Activated CD8-positive, alpha-beta T cell treated with anti-CD3 and anti-CD28 coated beads, Interleukin-2, amount 10 ng/mL, durations not matched to agents 7 days and 5 days (primary cell): ENCODE measurements at places on chromosomes 1 and 21. TPM values are rescaled to one million over a fixed set of nuclear protein-coding genes. Genes with fewer than 3 reads are reported as not detected.

GRCh38 chr21:41605178-41605933, 97.4 kb upstream of the TMPRSS2 start:
- H3K4me1 ChIP-seq = no peaks in the 10 kb centered on the region
- no peaks in the 10 kb centered on the region for H3K27me3 ChIP-seq
- H3K27ac ChIP-seq = no peak overlapping the region
- no peak for DNase-seq
- H3K36me3 ChIP-seq = no peaks in the 10 kb centered on the region
- no peak overlapping the region for H3K4me3 ChIP-seq

GRCh38 chr1:83596331-83596730, 402.6 kb downstream of the TTLL7 start:
- no peak overlapping the region for H3K27ac ChIP-seq
- peaks cover 3% of the 10 kb centered on the region for H3K4me1 ChIP-seq
- H3K36me3 ChIP-seq = no peaks in the 10 kb centered on the region
- H3K4me3 ChIP-seq = no peak overlapping the region

RIPK4 gene
- not detected for total RNA-seq

DNA sequence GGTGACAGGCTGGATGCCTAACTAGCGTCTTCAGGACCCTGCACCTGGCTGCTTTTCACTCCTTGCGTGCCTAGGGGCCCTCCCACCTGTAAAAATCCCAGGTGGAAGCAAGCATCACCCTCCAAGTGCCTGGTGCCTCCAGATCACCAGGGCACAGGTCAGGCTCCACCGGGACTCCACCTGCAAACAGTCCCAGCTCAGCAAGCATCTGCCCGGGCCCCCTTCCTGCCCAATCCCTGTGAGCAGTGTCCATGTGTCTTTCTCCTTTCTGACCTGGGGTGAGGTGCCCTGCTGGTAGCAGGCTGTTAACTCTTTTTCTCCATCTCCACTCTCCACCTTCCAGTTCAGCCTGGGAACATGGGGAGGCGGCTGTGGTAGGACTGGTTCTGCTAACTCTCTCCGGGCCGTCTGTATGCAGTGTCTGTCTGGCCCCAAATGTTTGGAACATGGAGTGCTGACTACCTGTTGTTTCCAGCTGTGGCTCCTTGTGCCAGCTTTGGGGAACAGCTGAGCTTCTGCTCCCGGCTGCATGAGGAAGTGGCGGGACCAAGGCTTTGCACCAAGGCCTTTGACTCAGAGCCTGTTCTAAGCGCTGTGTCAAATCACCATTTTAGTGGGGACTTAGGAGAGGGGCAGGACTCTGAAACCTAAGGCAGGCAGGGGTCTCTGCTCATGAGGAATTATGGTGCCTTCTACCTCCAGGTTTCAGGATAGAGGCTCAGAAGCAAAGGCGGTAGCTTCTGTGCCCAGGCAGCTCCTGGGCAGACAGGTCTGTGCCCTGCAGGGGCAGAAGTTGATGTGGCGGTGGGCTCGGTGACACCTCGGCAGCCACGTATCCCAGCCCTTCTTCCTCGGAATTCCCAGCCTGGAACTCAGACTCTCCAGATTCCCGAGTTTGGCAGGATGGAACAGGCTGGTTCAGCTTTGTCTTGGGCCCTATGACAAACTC, 5.5 kb downstream of the GPR137B start:
- no peaks in the 10 kb centered on the region for H3K27me3 ChIP-seq
- no peak overlapping the region for H3K4me3 ChIP-seq
- DNase-seq = no peak

DNA sequence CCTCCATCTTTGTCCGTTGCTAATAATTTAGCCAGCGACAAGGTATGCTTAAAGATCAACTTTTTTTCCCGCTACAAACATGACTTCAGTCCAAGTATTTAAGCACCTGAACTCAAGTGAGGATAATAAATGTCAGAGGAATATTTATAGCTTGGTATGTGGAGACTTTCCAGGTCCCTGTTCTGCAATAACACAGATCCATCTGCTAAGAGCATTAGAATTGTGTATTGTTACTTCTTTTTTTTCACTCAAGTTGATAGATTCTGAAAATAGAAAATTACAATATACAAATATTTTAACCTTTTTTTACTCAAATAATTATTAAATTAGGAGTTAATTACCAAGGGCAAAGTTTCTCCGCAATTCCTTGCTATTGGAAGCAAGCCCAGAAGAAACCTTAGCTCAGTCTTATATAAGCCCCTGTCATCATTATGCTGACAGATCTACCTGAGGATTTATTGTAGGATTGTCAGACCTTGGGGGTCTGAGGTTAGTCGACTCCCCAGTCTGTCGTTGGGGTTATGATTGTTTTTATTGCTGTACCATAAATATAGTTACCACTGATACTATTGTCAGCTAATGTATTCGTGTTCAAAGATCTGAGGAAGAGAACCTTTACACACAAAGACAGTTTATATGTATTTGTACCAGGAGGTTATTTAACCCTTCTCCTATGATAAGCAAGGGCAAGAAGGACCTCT, 337.9 kb downstream of the TBX15 start:
- H3K4me1 ChIP-seq = no peaks in the 10 kb centered on the region
- no peak overlapping the region for H3K27ac ChIP-seq
- H3K4me3 ChIP-seq = no peak overlapping the region
- H3K36me3 ChIP-seq = no peaks in the 10 kb centered on the region

CELA3B gene
- total RNA-seq = not detected

LCE1E gene
- total RNA-seq = not detected

DNA sequence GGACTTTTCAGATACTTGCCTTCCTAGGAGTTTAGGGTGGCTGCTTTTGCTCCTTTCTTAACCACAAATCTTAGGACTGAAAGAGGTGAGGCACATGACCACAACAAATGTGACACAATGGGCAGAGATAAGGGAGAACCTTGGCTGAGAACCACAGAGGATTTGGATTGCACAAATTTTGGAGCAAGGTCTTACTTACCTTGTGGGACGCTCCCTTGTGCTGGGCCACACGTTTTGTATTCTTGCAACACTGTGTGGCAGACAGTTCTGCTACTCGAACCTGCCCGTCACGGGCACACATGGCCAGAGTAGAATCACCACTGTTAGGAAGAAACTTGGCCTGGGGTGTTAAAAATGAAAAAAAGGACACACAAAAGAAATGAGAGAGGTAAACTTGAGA, 23.9 kb downstream of the DCAF8 start:
- no peak for DNase-seq
- no peaks in the 10 kb centered on the region for H3K27me3 ChIP-seq
- peaks cover 42% of the 10 kb centered on the region for H3K36me3 ChIP-seq
- no peak overlapping the region for H3K4me3 ChIP-seq
- H3K4me1 ChIP-seq = no peaks in the 10 kb centered on the region

DNA sequence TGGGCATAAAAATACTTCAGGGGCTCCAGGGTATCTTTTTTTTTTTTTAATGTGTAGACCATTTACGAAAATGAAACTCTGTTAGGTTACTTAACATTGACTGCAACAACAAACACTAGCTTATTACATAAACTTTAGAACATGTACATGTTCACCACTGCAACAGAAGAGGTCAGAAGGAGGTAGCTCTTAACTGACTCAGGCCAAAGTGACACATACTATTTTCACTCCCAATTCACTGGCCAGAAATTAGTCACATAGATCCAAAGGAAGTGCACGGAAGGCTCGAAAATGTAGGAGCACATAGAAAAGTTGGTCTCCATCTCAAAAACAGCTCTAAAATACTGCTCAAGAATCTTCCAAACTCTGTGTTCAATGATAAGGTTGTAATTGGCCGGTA, 107.2 kb downstream of the AKT3 start:
- no peak overlapping the region for H3K27ac ChIP-seq
- peaks cover 11% of the 10 kb centered on the region for H3K4me1 ChIP-seq
- H3K27me3 ChIP-seq = no peaks in the 10 kb centered on the region
- no peak overlapping the region for H3K4me3 ChIP-seq

GRCh38 chr1:199522936-199523335, 504.6 kb upstream of the NR5A2 start:
- no peak overlapping the region for H3K4me3 ChIP-seq
- no peaks in the 10 kb centered on the region for H3K4me1 ChIP-seq
- no peak for DNase-seq
- H3K36me3 ChIP-seq = no peaks in the 10 kb centered on the region
- no peak overlapping the region for H3K27ac ChIP-seq

DNA sequence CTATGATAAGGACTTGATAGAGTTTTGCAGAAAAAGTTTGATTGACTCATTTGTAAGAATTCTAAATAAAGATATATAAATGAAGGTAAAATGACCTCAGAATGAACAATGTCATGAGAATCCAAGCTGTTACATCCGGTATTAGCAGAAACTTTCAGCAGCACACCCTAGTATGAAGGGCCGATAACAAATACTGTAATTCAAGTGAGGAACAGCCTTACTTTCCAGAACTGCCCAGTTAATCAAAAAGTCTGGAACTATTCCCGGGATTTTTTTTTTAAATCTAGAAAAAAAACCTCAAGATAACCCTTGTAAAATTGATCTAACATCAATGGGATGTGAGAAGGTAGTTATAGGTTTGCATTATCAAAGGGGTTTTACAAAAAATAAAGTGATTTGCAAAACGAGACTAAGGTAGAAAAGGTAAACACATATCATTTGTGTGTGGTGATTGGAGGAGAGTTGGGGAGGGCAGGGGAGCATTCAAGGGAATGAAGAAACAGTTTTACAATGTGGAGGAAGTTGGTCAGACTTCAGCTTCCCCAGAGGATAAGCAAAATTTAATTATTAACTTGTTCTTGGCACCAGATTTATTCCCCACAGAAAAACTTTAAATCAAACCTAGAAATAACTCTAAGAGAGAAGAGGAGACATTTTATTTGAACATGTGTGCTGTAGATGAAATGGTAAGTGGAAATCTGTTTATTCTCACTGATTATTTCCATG, 75.9 kb upstream of the VCAM1 start:
- no peak overlapping the region for H3K4me3 ChIP-seq
- no peak for DNase-seq
- H3K27ac ChIP-seq = no peak overlapping the region
- no peaks in the 10 kb centered on the region for H3K36me3 ChIP-seq

NPPB gene
- not detected for total RNA-seq
